H9 (cell line): ENCODE measurements at places on chromosomes 11 and 22. TPM values are rescaled to one million over a fixed set of nuclear protein-coding genes. Genes with fewer than 3 reads are reported as not detected.
A peak's percentile ranks its signal among the peaks of the same experiment; 100 is the strongest.

DNA sequence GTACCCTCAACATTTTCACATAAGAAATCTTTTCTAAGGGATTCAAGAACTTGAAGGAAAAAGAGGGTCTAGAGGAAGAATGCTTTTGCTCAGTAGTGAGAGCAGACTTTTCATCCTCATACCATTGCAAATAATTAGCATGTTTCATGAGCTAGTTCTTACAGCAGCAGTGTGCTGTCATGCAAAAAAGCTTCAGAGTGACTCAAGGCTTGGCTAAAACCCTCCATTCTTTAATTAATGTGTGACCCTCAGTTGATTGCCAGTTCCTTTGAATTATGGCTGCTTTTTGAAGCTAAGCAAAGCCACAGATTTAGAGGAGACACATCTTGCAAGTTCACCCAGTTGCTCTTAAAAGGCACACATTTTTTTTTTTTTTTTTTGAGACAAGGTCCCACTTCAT, 36.6 kb upstream of the PCF11 start:
- no peak for DNase-seq

The MMP27 gene
- total RNA-seq = not detected in 2 replicates

The INCENP gene
- total RNA-seq = 94.1 and 99.9 TPM in 2 replicates

DNA sequence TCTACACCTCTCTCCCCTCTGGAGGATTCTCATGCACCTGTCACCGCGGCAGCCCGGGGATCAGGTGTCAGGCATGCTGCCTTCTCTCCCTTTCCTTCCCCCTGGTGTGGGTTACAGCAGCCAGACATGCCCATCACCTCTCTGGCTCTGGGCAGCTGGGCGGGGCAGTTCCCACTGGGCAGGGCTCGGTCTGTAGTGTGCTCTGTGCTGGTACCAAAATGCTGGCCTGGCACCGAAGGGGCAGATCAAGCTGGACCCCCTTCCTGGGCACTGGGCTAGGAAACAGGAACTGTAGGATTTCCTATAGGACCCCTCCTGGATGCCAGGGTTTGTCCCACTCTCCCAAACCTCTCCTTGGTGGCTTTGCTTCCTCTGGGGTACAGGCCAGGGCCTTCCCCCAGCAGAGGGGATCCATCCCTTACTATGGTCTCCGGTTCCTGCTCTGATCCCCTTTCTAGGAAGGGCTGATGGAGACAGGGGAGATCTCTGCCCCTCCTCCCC, 821 bp downstream of the GAL3ST1 start:
- no peak for DNase-seq

The DDI1 gene
- total RNA-seq = not detected in 2 replicates

The RIMBP3C gene
- 0.22 and 0.44 TPM in 2 replicates for total RNA-seq

- no peak for DNase-seq
Observed at GRCh38 chr11:68164437-68164836, 43.2 kb upstream of the CHKA start.

DNA sequence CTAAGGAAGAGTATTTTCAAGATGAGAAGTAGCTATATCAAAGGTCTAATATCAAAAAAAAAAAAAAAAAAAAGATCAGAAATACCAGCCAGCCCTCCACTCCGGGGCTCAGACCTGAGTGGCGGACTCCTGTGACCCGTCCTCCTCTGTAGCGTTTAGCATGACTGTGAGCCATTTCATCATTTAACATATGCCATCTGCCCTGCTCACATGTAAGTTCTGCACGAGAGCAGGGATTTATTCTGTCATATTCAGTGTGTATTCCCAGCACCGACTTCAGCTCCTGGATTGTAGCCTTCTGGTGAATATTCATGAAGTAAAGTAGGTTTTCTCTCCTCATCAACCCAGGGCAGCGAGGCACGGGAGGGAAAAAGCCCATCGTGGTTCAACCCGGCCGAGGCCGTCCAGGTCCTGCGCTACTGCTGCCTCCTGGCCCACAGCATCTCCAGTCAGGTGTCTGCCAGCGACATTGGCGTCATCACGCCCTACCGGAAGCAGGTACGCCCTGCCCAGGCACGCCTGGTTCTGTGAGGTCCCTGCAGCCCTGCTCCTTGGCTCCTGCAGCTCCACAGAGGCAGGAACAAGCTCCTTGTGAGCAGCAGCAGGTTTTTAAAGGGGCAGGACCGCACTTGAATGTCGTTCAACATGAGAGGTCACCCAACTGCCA, 12.7 kb upstream of the PANX2 start:
- peak; percentile 31 for DNase-seq

GRCh38 chr22:19043121-19044085, 78.8 kb downstream of the DGCR2 start:
- DNase-seq = no peak
